ENCODE measurements at places on chromosomes 7 and 10.
A peak's percentile ranks its signal among the peaks of the same experiment; 100 is the strongest.

DNA sequence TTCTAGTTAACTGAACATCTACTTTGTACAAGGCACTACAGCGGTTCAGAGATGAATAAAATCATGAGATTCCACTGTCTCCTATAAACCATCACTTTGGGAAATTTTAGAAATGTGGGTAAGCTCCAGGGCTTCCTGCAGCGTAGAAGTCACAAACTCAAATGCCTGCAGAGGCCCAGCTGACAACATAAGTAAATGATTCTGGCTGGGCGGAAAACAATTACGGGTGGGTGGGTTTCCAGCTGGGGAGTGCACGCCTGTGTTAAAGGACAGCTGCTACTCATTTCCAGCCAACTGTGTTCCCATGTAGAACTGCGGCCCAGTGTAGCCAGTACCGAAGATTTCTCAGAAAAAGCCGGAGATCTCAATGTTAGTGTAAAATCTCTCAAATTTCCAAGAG lies 69.5 kb upstream of the ATRNL1 start:
- DNase-seq: no peak

- DNase-seq: peak; percentile 56
Observed at GRCh38 chr10:132961787-132962622, 19.6 kb upstream of the CFAP46 start.

- no peak for DNase-seq
Observed at GRCh38 chr7:1123715-1124114, 35.8 kb downstream of the GPER1 start.

- DNase-seq: peak; percentile 72
Observed at GRCh38 chr10:124671486-124672075, 72.6 kb downstream of the FAM53B start.

DNA sequence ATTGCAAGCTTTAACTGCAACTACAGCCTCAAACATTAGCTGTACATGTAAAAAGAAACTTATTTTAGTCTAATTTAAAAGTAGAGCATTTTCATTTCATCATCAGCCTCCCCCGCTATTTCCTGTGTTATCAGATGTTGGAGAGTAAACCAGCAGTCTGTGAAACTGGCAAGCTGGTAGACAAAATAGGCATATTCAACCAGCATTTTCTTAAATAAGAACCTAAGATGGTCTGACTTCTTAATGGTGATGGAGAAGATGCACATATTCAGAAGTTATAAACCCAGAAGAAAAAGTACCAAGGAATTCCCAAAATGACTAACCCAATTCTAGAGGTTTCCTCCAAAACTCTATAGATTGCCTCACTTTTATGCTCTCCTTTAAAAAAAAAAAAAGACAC lies 24.9 kb downstream of the PIK3AP1 start:
- DNase-seq: no peak

DNA sequence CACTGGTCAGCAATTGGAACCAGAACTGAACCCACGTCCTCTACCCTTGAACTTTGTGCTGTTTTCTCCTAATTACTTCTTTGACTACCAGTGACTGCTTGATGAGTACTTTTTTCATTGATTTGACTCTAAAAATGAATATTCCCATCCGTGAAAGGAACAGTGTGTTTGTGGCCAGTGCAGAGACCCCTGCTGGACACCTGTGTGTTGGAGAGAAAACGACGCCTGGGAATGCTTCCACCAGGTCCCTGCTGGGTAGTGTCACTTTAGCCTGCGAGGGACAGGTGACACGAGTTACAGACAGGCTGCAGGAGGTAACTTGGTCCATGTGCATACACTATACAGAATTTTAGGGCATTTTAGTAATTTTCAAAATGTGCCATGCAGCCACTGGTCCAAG lies 6.8 kb upstream of the GJD4 start:
- no peak for DNase-seq

GRCh38 chr7:46256870-46257661 lies 336.0 kb upstream of the IGFBP3 start:
- DNase-seq: peak; percentile 50

DNA sequence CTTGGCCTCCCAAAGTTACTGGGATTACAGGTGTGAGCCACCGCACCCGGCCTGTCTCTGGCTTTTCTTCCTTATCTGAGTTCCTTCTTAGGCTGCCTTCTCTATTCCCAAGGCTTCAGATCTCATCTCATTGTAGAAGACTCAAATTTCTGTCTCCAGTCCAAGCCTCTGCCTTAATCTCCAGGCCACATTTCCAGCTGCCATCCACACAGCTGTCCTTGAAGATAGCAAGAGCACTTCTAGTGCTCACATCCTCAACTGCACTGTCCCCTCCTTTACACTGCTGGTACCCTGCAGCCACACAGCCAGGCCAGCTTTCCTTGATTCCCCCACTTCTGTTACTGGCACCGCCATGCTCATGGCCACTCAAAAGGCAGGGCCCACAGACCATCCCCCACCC lies 35.6 kb downstream of the POLL start:
- no peak for DNase-seq

DNA sequence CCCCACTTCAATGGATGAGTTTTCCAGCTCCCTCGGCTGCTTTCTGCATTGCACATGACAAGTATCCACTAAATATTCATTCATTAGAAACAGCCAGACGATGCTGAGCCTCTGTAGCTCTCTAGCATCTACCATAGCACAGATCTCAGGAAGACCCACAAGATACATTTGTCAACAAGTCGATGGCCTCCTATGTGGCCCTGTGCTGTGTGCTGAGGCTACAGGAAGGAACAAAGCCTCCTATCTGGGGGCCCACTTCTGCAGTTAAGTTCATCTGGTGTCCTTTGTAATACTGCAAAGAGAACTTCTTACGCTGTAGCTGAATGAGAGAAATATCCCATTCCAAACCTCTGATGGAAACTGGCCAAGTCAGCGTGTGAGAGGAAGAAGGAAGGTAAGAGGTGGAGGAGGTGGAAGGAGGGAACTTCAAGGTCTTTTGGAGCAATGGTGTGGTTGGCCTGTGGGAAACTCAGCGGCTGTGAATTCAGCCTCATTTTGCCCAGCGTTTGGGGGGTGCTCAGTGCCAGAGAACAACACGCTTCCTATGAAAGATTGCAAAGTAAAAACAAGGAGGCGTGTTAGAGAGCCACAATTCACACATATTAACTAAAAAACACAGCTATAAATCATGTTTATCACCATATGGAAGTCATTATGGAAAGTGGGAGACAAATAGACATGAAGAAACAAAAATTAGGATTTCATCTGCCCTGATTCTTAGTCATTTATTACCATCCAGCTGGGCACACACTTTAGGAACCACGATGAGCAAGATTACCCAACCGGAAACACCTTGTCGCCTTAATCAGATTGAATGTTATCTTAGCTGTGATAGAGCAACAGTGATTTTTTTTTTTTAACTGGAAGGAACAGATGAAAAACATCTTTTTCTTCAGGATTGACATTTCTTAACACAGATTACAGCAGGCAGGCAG lies 62.2 kb upstream of the USP6NL start:
- no peak for DNase-seq

- no peak for DNase-seq
Observed at GRCh38 chr10:91520661-91521060, 110.5 kb downstream of the HECTD2 start.

GRCh38 chr10:86071758-86072157 lies 294.8 kb downstream of the GRID1 start:
- DNase-seq: no peak

- peak; percentile 8 for DNase-seq
Observed at GRCh38 chr7:13072014-13072413, 384.6 kb downstream of the ARL4A start.

GRCh38 chr7:63065684-63066083 lies 933.0 kb upstream of the ZNF722 start:
- no peak for DNase-seq

GRCh38 chr10:94193466-94193924 lies 169.2 kb downstream of the NOC3L start:
- DNase-seq: peak; percentile 2

DNA sequence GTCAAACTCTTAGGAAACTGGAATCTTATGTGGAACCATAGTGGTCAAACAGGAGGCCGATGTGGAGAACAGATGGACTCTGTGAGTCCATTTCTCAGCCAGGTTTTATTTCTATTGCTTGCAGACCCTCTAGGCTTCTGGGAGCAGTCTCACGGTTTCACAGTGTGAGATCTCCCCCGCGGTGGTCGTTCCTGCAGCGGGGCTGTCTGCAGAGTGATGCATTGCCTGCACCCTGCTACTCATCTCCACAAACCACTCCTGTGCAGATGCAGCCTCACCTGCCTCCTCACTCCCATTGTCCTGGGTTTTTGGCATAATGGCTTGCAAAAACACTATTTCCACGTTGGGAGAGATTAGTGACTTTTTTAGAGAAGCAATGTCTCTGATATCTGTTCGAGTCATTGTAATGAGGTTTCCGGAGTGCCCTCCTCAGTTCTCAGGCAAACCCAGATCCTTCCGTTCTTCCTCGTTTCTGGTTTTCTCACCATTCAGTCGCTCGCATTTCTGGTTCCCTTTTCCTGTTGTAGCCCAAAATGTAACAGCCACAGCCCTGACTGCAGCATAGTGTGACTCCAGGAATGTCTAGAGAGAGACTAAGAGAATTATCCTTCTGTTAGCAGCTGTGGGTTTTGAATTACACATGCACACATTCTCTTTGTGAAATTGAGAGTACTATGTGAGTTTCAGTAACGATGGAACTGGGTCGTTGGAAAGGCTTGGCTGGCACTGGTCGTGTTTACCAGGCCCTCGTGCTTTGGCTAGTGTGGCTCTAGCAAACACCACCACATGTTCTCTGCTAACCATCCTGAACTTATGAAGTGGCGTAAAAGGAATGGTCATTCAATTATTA lies 30.2 kb downstream of the ACADSB start:
- no peak for DNase-seq

DNA sequence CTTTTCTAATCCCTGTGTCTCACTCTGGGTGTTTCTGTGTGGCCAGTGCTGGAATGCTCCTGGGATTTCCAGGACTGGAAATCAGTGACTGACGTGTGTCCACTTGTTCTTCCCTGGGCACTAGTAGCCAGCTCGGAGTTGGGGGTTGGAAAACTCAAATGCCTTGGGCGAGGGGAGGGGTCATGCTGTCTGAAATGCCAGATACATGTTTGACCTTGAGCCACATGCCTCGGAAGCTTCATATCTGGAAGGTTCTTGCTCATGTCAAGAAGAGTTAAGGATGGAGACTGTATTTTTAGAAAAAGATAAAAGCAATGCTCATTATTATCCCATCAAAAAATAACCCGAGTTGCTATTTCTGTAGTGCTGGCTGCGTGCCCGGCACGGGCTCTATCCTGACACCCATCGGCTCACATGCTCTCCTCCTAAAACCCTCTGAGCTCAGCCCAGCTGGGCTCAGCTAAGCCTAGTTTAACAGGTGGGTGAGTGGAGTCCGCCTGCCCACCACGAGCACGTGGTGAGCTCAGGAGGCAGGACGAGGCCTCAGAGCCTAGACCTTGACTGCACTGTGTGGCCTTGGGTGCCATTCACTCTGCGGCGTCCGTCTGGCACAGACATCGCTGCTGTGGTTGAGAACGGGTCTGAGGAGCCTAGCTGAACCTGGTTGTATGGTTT lies 6.4 kb downstream of the DPYSL4 start:
- no peak for DNase-seq

DNA sequence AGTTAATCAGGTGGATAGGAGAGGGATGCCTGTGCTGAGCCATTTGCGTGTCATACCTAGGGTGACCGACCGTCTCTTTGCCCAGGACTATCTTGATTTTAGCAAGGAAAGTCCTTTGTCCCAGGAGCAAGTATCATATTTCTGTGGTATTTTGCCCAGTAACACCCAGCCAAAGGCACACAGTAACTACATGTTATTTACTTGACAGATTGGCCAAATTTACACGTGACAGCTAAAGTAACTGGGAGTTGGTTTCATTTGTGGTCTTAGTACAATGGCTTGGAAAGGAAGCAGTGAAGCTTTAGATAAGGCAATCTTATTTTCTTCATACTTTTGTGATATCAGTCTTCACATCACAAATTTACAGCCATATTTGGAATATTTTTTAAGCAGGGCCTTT lies 142.1 kb downstream of the JCAD start:
- DNase-seq: no peak

DNA sequence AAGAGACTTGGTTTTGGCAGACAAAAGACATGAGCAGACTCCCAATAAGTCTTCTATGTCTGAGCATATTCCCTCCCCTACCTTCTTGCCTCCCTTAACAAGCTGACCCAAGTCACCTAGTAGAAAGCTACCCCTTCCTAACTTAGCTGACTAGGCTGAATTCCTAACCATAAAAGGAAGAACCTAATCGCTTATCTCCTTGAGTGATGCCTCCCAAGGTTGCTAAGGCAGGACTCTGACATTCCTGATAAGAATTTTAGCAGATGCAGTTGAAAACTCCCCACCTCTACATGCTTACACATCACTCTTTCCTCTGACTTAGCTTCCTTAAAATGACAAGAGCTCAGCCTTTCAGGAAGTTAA lies 704.7 kb upstream of the MBL2 start:
- no peak for DNase-seq

- no peak for DNase-seq
Observed at GRCh38 chr7:104604706-104605105, 276.3 kb downstream of the LHFPL3 start.

GRCh38 chr10:5860066-5860465 lies 29.6 kb downstream of the ANKRD16 start:
- no peak for DNase-seq

DNA sequence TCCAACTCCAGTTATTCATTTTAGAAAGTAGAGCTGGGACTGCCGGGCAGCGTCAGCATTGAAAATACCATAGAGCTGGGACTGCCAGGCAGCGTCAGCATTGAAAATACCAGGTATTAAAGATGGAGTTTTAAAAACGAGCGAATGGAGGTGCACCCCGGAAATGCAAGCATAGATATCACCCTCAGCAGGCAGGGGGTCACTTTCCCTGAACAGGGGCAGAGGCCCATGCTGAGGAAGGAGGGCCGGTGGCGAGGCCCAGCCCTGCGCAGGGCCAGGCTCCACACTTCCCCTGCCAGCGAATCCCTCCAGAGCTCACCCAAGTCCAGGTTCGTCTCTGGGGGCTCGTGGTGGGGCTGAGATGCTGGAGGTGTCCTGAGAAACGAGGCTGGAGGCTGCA lies 84.8 kb upstream of the DIP2C start:
- DNase-seq: no peak

DNA sequence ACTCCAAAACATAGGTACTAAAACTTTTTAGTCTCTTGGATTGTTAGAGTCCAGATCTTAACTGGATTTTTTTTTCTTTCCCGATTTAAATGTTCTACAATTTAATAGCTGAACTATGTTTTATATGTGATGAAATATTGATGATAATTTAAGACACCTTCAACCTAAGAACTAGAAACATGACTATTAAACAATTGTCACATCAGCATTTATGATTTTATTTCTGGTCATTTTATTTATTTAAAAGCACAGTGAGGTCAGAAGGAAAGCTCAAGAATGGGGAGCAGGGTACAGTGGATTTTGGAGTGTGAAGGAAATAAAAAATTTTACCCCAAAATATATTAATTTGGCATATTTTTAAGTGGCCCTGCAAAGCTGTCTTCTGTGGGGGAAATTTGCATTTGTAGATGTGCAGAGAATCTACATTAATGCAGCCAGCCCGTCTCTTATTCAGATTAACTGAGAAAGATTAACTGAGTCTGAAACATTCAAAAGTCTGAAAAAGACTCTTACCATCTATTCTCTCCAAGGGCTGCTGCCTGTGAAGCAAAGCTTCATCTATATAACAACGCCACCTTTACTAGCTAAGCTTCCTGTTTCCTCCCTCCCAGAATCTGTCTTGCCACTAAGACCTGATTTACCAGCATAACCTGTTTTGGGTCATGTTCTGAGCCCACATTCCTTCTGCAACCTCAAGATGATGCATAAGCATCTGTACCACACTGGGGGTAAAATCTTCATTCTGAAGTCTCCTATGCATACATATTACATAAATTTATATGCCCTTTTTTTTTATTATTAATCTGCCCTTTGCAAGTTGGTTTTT lies 86.4 kb downstream of the TMEM106B start:
- DNase-seq: peak; percentile 76
